ENCODE measurements at places on chromosomes 6 and 20. TPM values are rescaled to one million over a fixed set of nuclear protein-coding genes. Genes with fewer than 3 reads are reported as not detected.

GRCh38 chr6:143018955-143019354 lies 41.7 kb upstream of the AIG1 start:
- no peaks in the 10 kb centered on the region for H3K27me3 ChIP-seq
- no peaks in the 10 kb centered on the region for H3K36me3 ChIP-seq
- no peak for DNase-seq
- H3K4me3 ChIP-seq = no peak overlapping the region
- no peaks in the 10 kb centered on the region for H3K4me1 ChIP-seq

DNA sequence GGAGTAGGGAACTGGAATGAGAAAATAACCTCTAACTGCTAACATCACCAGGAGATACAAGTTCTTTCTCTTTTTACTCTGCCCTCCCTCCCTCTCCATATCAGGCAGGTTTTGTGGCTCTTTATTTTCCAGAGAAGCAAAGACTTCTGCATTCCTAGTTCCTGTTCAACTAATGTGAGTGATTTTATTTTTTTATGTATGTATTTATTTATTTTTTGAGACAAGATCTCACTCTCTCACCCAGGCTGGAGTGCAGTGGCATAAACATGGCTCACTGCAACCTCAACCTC lies 6.0 kb upstream of the IER3 start:
- no peak overlapping the region for H3K4me3 ChIP-seq
- no peaks in the 10 kb centered on the region for H3K27me3 ChIP-seq
- H3K4me1 ChIP-seq = no peaks in the 10 kb centered on the region
- no peaks in the 10 kb centered on the region for H3K36me3 ChIP-seq

DNA sequence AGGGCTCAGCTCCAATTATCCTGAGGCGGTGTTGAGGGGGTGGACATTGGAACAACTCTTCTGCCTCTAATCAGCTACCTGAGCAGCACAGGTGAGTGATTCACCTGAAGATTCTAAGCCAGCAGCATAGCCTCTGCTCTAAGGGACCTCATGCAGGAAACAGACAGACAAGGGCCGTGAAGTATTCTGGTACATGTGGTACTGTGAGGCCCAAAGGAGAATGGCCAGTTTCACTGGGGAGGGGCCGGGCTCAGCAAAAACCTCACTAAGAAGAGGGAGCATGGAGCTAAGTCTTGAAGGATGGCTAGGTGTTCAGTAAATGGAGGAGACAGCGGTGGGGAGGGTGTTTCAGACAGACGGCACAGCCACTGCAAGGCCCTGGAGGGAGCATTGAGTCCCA lies 58.5 kb upstream of the CCDC167 start:
- H3K4me1 ChIP-seq = no peaks in the 10 kb centered on the region
- no peak overlapping the region for H3K27ac ChIP-seq
- no peak for DNase-seq
- H3K4me3 ChIP-seq = no peak overlapping the region

DNA sequence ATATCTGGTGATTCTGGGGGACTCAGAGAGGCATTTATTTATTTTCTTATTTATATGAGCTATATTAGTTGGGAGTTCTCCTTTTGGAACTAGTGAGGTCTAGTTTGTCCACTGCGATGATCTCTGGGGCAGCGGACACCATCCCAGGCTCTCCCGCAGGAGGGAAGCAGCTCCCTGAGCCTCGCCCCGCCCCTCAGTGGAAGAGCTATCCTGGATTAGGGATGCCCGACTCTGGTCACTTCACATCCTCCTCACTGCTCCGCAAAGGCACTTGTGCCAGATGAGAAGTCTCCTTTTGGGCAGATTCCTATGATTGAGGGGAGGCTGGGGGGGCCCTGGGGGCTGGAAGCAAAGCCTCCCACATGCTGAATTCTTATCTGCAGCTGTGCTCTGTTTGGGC lies 3.6 kb upstream of the MAS1 start:
- H3K36me3 ChIP-seq = no peaks in the 10 kb centered on the region
- DNase-seq = no peak
- no peaks in the 10 kb centered on the region for H3K27me3 ChIP-seq

DNA sequence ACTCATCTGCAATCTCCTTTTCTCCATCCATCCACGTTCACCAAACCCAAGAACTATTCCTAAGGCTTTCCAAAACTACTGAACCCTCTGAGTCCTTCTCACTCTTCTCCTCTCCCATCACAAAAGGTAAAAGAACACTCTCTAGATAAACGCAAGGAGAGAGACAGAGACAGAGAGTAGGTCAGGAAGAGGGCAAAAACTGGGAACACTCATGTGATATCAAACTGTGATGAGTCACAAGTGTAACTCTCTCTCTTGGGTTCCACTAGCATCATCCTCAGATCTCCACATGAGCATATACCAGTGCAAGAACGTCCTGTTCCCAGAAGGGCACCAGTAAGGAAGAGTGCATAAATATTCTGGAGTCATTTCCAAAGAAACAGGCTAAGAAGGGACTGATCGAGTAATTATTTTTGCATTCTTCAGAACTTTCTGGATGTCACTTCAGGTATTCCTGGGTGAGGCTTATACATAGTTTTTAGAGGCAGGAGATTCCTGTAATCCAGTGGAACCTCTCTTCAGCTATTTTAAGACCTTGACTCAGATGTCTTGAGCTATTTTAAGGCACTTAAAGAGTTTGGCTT lies 47.3 kb upstream of the STXBP5 start:
- H3K27ac ChIP-seq = no peak overlapping the region
- no peak overlapping the region for H3K4me3 ChIP-seq
- no peak for DNase-seq
- no peaks in the 10 kb centered on the region for H3K27me3 ChIP-seq
- H3K36me3 ChIP-seq = no peaks in the 10 kb centered on the region

DNA sequence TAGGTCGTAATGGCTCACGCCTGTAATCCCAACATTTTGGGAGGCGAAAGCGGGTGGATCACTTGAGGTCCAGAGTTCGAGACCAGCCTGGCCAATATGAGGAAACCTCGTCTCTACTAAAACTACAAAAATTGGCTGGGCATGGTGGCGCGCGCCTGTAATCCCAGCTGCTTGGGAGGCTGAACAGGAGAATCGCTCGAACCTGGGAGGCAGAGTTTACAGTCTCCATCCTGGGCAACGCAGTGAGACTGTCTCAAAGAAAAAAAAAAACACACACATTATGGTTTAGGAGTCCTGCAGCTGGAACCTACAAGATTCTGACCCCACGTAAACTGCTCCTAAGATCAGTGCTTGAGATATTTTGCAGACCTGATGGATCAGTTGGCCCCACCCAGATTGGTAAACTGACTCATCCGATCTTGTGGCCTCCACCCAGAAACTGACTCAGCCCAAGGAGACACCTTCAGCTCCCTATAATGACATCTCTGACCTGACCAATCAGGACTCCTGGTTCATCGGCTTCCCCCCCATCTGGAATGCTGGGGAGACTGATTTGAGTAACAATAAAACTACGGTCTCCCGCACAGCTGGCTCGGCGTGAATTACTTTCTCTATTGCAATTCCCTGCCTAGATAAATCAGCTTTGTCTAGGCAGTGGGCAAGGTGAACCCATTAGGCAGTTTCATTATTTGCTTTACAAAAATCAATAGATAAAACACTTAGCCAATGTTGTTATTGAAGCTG lies 96.2 kb upstream of the BTN3A2 start:
- no peaks in the 10 kb centered on the region for H3K36me3 ChIP-seq
- H3K4me1 ChIP-seq = peaks cover 26% of the 10 kb centered on the region
- no peak overlapping the region for H3K27ac ChIP-seq
- no peak overlapping the region for H3K4me3 ChIP-seq
- peaks cover 7% of the 10 kb centered on the region for H3K27me3 ChIP-seq

GRCh38 chr6:165986311-165986913 lies 181.2 kb downstream of the TBXT start:
- peak overlapping the region; percentile 42 for H3K4me3 ChIP-seq
- H3K36me3 ChIP-seq = no peaks in the 10 kb centered on the region
- H3K27me3 ChIP-seq = peaks cover 7% of the 10 kb centered on the region
- no peak overlapping the region for H3K27ac ChIP-seq
- DNase-seq = no peak

DNA sequence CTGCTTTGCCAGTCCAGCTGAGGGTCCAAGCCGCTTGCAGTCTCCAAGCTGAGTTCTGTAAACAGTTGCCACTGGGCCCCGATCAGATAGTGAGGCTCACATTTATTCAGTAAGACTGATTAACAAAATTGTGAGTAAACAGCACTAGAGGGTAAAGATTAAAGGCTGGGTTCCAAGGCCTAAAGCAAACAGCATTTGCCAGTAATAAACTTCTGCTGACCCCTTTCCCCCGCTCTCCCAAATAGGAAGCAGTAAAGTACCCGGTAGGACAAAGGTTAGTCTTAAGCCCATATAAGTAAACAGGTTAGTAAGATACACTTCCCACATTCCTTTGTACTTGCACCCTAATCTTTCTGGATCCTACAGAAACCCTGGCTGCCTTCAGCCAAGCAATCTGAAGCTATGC lies 181.8 kb downstream of the MEI4 start:
- no peaks in the 10 kb centered on the region for H3K36me3 ChIP-seq
- no peaks in the 10 kb centered on the region for H3K4me1 ChIP-seq
- no peak for DNase-seq
- no peaks in the 10 kb centered on the region for H3K27me3 ChIP-seq
- H3K27ac ChIP-seq = no peak overlapping the region

DNA sequence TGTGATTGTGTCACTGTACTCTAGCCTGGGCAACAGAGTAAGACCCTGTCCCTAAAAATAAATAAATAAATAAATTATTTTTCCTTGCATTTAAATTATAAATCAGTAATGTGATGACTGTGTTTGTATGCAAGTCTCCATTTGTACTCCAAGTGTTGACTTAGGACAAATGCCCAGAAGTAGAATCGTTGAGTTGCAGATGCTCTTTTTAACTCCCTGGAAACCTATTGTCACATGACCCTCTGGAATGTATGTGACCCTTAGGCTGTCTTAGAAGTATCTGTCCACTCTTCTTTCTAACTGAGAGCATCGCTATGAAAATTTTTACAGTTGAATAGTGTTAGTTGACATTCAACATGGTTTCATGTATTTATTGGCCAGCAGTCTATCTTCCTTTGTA lies 18.8 kb downstream of the OR2A4 start:
- H3K36me3 ChIP-seq = no peaks in the 10 kb centered on the region
- no peaks in the 10 kb centered on the region for H3K4me1 ChIP-seq

DNA sequence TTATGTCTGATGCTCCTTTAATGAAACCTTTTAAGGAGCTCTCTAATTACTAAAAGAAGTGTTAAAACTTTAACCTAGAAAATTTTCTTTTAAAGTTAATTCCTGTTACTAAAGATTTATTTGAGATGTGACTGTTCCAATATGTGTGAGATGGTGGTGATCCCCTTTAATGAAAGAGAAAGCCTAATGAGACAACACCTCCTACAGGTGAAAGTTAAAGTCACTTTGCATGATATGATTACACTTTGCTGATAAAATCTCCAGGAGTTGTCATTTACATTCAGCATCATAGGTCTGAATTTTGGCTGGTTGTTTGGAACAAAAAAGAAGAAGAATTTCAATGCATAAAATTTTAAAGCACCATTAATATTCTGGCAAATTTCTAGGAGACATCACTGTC lies 307.4 kb downstream of the TRDN start:
- H3K27me3 ChIP-seq = no peaks in the 10 kb centered on the region
- H3K4me1 ChIP-seq = no peaks in the 10 kb centered on the region
- no peak for DNase-seq
- no peak overlapping the region for H3K27ac ChIP-seq

DNA sequence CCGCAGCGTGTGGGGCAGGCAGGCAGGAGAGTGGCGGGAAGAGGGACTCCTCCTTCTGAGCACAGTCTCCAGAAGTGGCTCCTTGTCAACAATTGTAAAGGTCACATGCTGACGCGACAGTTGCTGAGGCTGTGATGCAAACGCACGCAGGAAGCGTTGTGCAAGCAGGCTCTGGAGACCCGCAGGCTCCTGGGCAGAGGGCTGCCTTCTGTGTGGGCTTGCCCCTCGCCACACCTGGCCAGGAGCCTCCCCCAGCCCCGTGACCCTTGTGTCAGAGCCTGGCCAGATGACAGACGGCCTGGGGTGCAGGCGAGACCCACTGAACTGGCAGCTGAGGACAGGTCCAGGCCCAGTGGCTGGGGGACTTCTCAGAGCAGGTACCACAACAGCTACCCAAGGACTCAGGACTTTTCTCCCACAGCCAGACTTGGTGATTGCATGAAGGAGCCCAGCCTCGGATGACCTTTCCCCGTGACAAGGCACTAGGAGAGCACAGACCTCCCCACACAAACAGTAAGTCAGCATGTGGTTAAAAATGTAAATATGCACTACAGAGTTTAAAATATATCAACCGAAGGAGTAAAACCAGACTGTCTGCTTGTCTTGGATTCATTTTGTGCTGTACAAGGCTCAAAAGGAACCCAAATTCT lies 222.1 kb upstream of the RREB1 start:
- H3K36me3 ChIP-seq = no peaks in the 10 kb centered on the region
- H3K4me1 ChIP-seq = peaks cover 6% of the 10 kb centered on the region
- no peaks in the 10 kb centered on the region for H3K27me3 ChIP-seq
- H3K4me3 ChIP-seq = no peak overlapping the region
- peak; percentile 73 for DNase-seq

DNA sequence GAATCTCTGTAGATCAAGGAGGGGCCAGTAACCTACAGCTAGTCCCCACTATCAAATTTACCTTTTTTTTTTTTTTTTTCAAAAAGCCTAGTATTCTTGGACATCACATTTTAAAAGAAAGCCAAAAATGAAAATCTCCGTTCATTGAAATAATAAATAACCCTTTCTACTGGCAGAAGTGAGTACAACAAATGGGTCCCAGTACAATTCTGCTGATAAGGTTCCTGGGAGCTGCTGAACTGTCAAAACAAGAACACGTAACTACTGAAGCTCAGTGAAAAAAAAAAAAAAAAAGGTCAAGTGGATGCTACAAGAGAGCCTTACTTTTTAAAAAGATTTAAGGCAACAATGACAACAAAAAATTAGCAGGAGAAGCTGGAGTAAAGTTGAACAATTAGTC lies 464.9 kb downstream of the EPM2A start:
- H3K4me1 ChIP-seq = no peaks in the 10 kb centered on the region
- H3K4me3 ChIP-seq = no peak overlapping the region
- no peak for DNase-seq
- H3K27ac ChIP-seq = no peak overlapping the region
- H3K36me3 ChIP-seq = no peaks in the 10 kb centered on the region

GRCh38 chr6:168370310-168370991 lies 50.9 kb upstream of the DACT2 start:
- H3K36me3 ChIP-seq = no peaks in the 10 kb centered on the region
- no peak overlapping the region for H3K27ac ChIP-seq
- H3K4me3 ChIP-seq = no peak overlapping the region
- DNase-seq = peak; percentile 76

- no peak overlapping the region for H3K27ac ChIP-seq
- H3K4me3 ChIP-seq = no peak overlapping the region
- H3K36me3 ChIP-seq = peaks cover 5% of the 10 kb centered on the region
- H3K4me1 ChIP-seq = no peaks in the 10 kb centered on the region
- no peaks in the 10 kb centered on the region for H3K27me3 ChIP-seq
Measured at GRCh38 chr6:107331409-107332386, 127.7 kb downstream of the PDSS2 start.

The TDRD6 gene
- total RNA-seq = 0.37 TPM

The PHACTR1 gene
- total RNA-seq = 19.1 TPM

The KHDC1L gene
- not detected for total RNA-seq

The BTN1A1 gene
- not detected for total RNA-seq

The GSTA2 gene
- total RNA-seq = not detected

The SLC17A9 gene
- 1.3 TPM for total RNA-seq

The GFRA4 gene
- total RNA-seq = not detected

The STMND1 gene
- total RNA-seq = not detected

Measured in right atrium auricular region (tissue), 2 donors.